ENCODE measurements at places on chromosomes 1 and 21.
A peak's percentile ranks its signal among the peaks of the same experiment; 100 is the strongest.

GRCh38 chr1:110787328-110788071 is 85.4 kb upstream of the CD53 start:
- DNase-seq: no peak

DNA sequence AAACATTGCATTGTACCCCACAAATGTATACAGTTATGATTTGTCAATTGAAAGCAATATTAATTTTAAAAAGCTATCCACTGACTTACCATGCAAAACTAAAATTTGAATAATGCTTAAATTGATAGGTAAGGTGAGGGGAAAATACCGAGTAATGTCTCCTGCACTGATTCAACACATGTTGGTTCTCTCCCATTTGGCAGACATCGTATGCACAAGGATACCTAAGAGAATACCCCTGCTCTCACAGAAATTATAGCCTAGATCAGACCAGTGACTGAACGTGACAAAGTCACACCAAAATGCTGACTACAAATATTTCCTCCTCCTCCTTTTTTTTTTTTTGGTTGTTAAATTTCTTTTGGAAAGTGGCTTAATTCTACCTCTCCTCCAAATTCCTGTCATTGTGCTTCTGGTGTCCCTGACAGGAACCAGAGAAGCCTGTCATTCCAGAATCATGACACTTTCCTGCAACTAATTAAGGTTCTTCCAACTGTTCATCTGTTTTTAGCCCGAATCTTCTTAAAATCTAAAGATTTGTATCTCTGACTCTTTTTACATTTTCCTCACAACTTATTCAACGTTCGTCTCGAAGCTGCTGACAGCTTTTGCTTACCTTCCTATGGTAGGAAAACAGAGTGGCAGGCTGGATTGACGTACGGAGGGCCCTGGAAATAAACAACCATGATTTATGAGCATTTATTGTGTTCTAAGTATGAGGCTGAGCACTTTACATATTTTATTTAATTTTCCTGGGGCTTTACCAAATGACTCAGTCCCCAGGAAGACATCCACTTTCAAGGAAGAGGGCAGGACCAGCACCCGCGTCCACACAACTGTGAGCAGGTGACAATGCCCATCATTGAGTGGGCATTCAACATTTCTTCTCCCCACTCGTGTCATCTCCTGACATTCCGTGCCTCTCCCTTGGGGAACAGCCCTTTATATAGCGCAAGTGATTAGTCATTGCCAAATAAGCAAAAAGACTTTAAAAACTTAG is 57.9 kb upstream of the KCNE2 start:
- no peak for DNase-seq

DNA sequence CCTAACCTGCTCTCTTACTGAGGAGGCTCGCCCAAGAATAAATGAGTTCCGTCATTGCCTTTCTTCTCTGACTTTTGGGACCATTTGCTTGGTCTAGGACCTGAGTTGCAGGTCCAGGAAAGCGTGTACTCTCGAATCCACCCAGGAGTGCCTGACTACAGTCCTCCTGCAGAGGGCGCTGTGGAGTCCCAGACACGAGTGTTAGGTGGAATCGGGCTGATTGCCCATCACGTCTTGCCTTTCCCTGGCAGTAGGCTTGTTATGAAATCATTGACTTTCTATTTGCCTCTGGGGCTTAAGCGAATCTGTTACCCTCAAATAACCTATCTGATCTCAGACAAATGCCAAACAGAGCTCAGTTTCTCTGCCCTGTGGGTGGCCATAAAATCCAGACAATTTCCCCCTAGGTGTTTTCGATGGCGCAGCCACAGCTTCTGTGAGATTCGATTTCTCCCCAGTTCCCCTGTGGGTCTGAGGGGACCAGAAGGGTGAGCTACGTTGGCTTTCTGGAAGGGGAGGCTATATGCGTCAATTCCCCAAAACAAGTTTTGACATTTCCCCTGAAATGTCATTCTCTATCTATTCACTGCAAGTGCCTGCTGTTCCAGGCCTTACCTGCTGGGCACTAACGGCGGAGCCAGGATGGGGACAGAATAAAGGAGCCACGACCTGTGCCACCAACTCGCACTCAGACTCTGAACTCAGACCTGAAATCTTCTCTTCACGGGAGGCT is at the start of gene IL20:
Gene IL20, plus strand, starts transcription at position 685 of the 733 bp plus-strand sequence. CDS start 230 bp downstream, outside the sequence.
- DNase-seq: peak; percentile 62

- no peak for DNase-seq
Observed at GRCh38 chr1:109762821-109763645, 690 bp downstream of the EPS8L3 start.

DNA sequence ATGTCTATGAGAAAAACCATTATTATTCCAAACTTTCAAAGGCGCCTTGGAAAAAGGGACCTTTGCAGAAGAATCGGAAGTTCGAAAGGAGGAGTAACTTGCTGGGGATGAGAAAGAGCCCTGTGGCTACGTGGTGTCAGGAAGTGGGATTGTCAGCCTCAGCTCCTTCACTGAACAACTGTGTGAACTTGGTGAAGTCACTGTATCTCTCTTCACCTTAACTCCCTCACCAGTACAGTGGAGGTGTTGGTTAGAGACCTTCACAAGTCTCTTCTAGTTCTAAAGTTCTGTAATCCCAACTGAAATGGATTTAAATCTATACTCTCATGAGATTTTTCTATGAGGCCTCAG is 285.6 kb downstream of the CACNA1E start:
- no peak for DNase-seq

DNA sequence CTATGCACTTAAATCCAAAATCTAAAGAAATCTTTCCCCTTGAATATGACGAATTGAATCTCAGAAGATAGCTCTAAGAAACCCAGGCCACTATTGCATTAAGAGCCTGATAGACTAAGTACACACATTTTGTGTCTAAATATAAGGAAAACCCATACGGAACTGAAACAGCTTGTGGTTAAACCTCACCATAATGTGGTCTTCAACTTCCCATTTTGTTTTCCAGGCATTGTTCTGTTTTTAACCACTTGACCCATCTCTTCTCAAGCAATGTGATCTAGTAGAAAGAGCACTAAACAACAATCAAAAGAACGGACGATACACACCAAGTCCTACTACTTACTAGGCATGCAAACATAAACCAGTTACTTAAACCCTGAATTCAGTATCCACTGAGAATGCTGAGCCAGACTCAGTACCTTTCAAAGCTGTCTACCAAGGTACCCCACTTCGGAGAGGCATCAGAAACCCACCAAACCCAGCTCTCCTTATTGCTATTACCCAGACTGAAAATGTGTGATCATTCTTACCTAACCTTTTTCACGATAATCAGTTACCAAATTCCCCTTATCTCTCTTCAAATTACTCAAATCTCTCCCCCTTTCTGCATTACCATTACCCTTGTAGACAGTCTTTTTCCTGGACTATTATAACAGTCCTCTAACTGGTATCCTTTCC is 12.8 kb downstream of the OTUD7B start:
- no peak for DNase-seq

GRCh38 chr1:197307136-197307535 is 39.1 kb downstream of the CRB1 start:
- no peak for DNase-seq

- no peak for DNase-seq
Observed at GRCh38 chr1:226023735-226024134, 24.6 kb upstream of the SDE2 start.

DNA sequence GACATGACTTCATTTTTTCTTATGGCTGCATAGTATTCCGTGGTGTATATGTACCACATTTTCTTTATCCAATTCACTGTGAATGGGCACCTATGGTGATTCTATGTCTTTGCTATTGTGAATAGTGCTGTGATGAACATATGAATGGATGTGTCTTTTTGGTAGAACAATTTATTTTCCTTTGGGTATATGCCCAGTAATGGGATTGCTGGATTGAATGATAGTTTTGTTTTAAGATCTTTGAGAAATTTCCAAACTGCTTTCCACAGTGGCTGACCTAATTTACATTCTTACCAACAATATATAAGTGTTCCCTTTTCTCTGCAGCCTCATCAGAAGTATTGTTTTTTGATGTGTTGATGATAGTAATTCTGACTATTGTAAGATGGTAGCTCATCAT is 361.7 kb upstream of the SGIP1 start:
- no peak for DNase-seq

DNA sequence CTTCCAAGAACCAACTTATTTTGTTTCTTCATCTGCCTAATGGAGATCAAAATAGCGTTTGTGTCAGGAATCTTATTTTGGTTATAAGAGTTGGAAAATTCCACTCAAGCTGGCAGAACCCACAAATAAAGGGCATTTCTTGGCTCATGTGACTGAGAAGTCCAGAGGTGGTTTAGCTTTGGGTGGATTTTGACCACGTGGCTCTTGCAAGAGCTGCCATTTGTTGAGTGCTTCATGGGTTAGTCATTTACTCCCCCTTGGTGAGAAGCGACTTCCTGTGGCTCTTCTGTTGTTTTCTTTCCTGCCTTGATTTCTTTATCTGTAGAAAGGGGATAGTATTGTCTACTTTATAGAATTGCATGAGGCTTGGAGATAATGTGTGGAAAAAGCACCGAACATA is 9.5 kb upstream of the RNF186 start:
- DNase-seq: no peak

GRCh38 chr1:28122183-28122582 is 33.8 kb upstream of the EYA3 start:
- DNase-seq: no peak

DNA sequence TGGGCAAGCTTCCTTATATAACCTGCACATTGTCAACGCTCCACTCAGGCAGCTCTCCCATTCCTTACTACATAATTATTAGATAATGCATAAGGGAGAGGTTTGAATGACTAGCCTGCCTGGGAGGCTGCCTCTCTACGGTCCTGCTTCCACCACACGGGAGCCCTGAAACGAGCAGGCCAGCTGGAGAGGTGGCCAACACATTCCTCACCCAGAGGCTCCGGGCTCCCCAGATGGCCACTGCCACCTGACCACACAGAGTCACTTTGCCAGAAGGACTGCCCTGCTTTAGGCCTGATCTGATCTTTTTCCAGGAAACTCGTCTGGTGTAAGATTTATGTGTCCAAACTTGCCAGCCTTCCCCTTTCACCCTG is 27.9 kb downstream of the HIVEP3 start:
- no peak for DNase-seq

GRCh38 chr21:42576639-42577038 is 63.0 kb downstream of the SLC37A1 start:
- DNase-seq: no peak

DNA sequence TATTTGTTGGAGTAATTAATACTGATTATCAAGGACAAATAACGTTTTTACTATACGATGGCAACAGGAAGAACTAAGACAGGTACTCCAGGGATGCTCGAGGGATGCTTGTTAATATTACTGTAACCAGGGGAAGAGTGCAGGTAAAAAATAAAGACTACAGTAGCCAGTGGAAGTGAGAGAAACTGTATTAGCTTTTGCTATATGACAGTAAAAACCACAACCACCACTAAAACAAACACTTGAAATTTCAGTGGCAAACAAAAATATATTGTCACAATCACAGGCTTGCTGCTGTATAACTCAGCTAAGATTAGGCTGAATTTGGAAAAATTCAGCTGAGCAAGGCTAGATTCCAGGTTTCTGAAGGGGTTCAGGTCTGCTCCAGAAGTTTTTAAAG is 812.6 kb upstream of the ADGRL4 start:
- DNase-seq: no peak

GRCh38 chr1:206584683-206585082 is 27.6 kb downstream of the EIF2D start:
- no peak for DNase-seq

GRCh38 chr1:75203415-75204277 is 69.5 kb downstream of the LHX8 start:
- DNase-seq: peak; percentile 8

DNA sequence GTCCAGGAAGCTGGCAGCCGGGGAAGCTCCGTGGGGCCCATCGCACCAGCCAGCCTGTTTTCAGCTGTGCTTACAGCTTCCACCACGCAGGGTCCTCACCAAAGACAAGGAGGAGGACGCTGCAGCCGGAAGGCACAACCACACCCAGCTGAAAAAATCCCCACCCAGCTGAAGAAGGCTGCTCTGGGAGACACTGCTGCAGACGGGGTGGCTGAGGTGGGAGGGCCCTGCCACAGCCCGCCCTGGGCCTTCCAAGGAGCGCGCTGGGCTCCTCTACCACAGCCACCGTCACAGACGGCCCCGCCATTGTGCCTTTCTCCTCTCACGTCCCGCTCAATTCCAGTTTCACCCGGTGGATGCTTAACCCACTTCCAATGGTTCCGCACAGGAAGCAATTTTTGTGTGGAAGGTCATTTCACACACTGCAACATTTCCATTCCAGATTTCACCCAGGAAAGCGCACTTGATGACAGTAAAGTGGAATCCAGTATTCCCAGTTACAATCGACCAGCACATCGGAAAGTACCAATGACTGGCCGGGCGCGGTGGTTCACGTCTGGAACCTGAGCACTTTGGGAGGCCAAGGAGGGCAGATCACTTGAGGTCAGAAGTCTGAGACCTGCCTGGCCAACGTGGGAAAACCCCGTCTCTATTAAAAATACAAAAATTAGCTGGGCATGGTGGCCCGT is 47.9 kb downstream of the NPHP4 start:
- DNase-seq: no peak

DNA sequence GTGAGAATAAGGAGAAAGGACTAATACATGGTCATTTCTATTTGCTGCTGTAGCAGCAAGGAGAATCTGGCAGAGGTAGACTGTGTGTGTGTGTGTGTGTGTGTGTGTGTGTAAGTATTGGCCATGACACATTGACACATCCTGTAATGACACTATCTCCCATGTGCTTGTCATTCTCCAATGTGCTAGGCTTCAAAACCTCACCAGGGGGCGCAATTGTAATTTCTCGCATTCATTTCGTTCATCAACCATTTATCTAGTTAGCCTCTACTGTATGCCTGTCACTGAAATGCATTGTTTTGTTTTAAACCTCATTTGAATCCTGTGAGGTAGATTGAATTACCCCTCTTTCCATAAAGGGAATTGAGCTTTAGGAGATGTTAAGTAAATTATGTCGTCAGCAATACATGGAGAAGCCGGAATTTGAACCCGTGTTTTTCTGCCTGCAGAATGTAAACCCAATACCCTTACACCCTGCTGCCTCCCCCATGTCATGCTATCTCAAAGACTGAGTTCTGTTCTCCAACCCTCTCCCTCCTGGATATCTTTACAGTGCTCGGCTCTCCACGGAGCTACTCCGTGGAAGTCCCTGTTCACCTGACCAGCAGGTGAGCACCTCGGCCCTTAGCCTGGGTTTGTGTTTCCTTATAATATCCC is 100.8 kb downstream of the UCK2 start:
- peak; percentile 32 for DNase-seq

DNA sequence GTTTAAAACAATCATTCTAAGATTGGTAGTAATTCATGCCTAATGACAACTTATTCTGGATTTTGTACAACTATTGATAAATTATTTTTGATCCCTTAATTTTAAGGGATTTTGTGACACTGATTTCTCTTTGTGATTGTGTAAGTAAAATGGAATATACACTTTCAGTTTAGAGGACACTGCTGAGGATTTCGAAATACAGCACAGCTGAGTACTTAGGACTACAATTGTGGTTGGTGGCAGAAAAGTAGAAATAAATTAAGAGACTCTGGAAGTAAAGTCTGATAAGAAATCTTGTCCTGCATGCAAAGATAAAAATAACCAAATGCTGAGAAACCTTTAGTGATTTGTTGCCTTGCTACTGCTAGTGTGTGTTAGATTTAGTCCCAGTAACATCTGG is 40.0 kb downstream of the TYW3 start:
- no peak for DNase-seq
